ENCODE measurements at places on chromosomes 7 and 10.

DNA sequence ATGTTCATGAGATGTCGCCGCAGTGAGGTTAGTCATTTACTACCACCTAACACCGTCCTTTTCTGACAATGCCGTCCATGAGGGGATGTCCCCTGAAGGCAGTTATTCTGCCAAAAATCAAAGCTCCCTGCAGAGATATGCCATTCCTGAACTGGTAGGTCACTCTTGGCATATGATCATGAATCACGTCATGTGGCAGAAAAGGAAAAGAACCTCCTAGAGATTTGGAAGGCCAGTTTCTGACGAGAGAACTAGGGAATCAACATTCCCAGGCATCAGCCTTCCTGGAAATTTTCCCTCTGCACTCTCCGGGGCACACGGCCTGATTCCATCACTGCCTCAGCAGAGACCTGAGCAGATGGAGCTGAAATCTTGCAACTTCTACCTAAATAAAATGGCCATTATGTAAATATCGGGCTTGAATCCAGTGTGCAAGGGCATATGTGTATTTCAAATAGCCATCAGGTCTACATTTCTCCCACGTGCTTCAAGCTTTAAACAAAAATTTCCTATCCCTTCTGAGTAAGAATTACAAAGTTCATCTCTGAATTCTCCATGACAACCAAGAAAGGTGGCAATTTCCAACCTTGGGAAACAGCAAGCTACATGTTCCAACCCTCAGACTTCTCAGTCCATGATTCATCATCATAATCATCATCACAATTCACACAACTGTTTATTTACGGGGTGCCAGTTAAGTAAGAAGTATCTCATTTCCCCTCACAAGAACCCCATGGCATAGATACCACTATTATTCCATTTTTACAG is 46.5 kb downstream of the AMPH start:
- DNase-seq = no peak

DNA sequence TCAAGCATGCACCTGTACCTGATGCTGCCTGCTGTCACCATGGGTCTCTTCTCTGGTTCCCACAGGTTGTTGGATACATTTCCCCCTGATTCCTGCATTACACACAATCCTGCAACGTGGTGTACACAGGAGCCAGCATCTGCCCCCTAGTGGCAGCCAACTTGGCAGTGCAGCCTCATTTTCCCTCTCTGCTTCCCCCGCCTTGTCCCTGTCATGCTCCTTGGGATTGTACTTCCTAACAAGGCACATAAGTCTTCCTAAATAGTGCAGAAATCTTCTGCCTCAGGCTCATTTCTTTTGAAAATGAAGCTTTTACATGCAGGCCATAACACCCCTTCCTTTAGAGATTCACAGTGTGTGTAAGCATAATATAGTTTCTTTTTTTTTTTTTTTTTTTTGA is 387.5 kb downstream of the CCSER2 start:
- DNase-seq = peak; percentile 26

- no peak for DNase-seq
These were observed 84.5 kb downstream of the HGF start for GRCh38 chr7:81685270-81685868.

DNA sequence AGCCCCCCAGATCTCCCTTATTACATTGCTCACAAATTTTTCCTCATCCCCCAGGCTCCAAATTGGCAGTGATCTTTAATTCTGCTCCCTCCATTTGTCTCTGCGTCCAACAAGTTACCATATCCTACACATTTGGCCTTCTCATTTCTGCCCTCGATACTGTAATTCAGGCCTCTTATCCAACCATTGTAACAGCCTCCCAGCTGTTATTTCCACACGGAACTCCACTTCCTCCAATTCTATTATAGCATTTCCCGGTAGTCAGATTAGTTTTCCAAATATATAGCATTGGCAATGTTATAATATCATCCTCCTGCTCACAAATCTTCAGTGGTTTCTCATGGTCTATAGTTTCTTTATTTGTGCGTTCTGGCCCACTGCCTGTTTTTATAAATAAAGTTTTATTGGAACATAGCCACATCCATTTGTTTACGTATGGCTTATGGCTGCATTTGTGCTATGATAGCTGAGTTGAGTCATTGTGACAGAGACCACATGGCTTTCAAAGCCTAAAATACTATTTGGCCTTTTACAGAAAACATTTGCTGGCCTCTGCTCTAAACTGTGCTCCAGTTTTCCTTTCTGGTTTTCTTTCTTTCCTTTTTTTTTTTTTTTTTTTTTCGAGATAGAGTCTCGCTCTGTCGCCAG is 126.5 kb upstream of the ZNF438 start:
- DNase-seq = no peak

DNA sequence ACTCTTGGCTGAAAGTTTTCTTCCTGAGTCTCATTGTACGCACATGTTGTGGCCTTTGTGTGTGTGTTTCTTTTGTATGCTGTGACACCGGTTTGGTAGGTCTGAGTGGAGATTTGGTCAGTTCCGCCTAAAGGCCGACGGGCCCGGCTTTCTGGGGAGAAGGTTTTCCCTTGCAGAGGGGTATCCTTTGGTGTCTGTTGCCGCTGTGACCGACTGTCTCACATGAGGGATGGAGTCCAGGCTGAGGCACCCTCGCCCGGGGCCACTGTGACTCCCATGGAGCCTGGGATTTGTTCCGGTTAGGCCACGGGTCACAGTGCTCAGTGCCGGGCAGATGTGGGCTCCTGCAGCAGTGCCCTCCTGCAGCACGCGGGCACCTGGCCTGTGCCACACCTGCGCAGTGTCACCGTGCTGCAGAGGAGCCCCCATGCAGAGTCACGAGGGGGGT is 19.4 kb downstream of the INPP5A start:
- no peak for DNase-seq

GRCh38 chr7:139658908-139659675 is 118.7 kb downstream of the HIPK2 start:
- no peak for DNase-seq

- DNase-seq = no peak
These were observed 8.0 kb downstream of the VSIR start for GRCh38 chr10:71765176-71765904.

DNA sequence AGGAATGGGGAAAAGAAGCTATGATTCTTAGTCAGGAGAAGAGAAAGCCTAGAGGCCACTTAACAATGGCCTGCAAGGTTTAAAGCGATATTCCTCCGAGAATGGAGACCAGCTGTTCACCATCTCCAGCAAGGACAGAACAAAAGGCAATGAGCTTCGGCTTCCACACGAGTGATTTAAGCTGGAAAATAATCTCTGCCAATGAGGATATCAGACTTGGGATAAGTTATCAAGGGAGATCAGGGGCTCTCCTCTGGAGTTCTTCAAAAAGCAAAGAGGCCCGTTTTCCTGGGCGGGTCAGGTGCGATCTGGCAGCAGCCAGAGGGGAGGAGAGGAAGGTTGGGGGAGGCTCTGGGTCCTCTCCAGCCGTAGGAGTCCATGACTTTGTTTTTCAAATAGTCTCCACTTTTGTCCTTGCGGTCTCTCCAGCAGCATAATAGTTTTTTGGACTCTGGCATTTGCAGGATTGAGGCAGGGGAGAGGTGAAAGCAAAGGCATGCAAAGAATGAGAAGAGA is 211.3 kb downstream of the SKIDA1 start:
- no peak for DNase-seq
